T-helper 9 cell (primary cell): ENCODE measurements at places on chromosomes 12 and 14.

DNA sequence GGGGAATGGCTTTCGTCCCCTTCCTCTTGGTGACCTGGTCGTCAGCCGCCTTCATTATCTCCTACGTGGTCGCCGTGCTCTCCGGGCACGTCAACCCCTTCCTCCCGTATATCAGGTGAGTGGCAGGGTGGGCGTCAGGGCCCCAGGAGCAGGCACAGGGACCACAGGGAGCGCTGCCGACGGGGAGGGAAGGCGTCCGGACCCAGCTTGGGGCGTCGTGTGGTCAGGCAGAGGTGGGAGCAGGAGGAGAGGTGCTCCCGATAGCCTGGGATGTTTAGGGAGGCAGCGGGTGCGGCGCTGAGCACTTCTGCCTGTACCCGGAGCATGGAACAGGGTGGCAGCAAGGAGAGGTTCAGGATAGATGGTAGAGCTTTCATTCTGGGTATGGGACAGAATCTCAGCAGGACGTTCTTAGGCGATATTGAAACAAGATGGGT lies 444 bp downstream of the DRAM1 start:
- no peak for DNase-seq

DNA sequence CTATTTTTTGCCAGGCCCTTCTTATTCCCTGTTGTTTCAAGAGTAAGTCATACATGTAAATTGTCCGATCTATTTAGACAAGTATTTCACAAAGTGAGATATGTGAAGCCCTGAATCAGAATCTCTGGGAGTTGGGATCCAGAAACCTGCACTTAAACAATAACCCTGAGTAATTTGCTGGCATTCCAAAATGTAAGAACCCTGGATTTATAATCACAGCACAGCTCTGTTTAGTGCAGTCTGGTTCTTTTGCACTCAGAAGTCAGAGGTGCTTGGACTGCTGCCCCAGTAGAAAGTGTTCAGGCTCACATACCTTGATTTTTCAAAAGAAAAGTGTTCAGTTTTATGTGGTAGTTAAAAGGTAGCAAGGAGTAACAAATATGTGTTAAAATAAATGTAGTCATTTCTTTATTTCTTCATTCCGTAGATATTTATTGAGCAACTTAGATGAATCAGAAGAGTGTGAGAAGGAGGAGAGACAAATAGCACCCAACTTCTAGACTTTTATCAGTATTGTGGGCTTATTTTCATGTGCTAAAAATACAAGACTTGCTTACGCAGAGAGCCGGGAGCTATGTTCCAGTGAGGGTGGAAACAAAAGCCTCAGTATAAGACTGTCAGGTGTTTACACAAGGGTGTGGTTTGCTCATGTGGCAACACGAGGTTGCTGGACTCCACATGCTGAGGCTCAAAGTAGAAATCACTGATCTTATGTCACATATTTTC lies 70.1 kb downstream of the SYNE2 start:
- no peak for DNase-seq

- DNase-seq, result no peak
Measured at GRCh38 chr12:130014485-130014807, 110.6 kb upstream of the TMEM132D start.

DNA sequence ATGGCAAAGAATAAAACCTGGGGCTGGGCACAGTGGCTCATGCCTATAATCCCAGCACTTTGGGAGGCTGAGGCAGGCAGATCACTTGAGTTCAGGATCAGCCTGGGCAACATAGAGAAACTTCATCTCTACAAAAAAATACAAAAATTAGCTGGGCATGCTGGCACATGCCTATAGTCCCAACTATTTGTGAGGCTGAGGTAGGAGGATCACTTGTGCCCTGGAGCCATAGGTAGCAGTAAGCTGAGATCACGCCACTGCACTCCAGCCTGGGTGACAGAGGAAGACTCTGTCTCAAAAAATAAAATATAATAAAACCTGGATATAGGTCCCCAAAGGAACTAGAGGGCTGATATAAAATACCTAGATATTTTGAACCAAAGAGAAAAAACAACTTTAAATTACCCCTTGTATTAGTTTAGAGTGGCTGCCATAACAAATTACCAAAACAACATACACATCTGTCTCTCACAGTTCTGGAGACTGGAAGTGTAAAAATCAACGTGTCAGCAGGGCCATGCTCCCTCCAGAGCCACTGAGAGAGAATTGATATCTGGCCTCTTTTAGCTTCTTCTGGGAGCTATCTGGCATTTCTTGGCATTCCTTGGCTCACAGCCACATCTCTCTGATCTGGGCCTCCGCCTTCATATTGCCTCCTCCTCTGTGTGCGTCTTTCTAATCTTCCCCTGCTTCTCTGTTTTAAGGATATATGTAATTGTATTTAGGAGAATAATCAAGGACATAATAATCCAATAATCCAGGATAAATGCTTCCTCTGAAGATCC lies 47.9 kb upstream of the ATF7IP start:
- DNase-seq, result no peak

DNA sequence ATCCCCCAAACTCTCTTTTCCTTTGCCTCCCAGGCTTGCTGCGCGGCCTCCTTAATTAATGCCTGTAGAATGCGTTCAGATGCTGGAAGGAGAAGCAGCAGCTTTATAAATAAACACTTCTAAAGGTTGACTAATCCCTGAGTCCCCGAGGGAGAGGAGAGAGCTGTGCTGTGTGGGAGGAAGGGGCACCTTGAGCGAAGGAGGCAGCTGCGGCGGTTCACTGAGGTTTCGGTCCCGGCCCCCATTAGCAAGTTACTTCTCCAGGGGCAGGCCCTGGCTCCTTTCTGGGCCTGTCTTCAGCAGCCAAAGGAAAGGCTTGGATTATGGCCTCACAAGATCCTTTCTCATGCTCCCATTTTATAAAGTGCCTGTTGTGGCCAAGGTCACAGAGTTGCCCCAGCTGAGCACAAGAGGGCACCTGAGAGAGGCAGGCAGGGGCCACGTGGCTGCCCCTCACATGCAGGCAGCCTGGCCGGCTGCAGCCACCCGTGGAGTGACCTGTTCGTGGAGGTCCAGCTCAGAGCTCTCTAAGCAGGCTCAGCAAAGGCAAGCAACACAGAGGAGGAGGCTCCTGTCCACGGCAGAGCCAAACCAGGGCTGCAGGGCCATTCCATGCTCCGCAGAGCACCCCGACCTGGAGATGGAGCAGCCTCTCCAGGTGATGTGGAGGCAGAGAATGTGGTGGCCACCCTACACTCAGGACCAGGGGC lies 15.0 kb upstream of the CACNA2D4 start:
- no peak for DNase-seq

DNA sequence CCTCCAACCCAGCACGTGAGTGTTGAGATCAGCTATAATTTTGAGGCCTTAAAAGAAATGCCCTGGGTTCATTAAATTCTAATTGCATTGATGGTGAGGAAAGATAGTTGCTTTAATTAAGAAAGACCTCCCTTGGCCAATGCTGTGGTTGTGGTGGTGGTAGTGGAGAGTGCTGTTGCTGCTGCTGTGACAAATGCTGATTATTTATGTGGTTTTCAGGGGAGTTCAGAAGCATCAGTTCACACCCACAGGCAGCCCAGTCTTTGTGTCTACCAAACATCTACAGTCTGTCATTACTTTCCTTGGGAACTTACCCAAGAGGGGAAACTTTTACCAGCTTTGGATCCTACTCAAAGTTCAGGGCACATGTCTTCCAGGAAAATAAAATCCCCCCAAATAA lies 178.4 kb upstream of the PARP11 start:
- DNase-seq, result no peak

- DNase-seq, result no peak
Measured at GRCh38 chr14:76870166-76870565, 44.0 kb downstream of the LRRC74A start.

GRCh38 chr14:68168460-68169109 lies 349.0 kb downstream of the RAD51B start:
- DNase-seq, result no peak

- DNase-seq, result peak; percentile 31
Measured at GRCh38 chr14:52961060-52961639, 10.3 kb upstream of the FERMT2 start.

DNA sequence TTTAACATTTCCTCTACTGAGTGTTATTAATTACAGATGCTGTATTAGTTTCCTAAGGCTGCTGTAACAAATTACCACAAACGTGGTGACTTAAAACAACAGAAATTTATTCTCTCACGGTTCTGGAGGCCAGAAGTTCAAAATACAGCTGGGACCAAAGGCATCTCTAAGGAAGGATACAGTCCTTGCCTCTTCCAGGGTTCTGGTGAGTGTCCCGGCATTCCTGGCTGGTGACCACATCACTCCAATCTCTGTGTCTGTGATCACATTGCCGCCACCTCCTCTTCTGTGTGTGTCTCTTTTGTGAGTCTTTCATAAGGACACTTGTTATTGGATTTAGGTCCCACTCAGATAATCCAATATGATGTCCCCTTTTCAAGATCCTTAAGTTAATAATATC lies 85.1 kb upstream of the CCDC198 start:
- DNase-seq, result no peak

DNA sequence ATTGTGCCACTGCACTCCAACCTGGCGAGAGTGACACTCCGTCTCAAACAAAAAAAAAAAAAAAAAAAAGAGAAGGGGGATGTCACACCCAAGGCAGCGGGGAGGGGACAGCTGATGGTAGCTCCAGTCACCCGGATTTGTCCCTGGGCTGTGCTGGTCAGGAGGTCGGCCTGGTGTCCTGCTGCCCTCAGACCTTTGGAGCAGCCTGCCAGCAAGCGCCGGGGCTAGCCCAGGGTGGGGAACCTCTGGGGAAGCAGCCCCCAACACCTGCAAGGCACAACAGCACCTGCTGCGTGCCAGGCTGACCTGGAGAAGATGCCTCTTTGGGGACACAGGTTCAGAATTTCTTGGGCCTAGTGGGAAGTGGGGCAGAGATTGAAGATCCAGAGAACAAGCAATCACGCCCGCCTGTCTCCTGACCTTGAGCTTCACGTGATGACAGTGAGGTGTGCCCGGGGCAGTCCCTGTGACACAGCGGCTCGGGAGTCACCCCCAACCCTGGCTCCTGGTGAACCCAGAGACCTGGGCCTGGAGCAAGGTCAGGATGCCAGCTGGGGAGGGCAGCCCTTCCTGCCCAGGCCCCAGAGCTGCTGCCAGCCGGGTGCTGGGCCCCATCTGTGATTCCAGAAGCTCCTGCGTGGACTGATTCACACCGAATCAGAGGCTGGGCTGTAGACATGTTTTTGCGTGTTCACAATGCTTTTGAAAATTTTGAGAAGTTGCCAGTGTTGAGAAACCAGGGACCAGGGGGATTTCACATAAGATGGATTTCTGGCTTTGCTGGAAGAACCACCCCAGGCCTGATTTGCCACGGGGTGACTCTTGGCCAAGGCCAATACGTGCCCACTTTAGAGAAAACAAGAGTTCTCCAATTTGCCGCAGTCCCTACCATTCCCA lies 66.4 kb downstream of the RFLNA start:
- no peak for DNase-seq

- DNase-seq, result peak; percentile 43
Measured at GRCh38 chr14:106691601-106692291, 1165.4 kb downstream of the TMEM121 start.

- no peak for DNase-seq
Measured at GRCh38 chr12:120321382-120322202, 6.0 kb downstream of the PLA2G1B start.

- no peak for DNase-seq
Measured at GRCh38 chr14:100225169-100225568, 13.8 kb upstream of the YY1 start.

- DNase-seq, result no peak
Measured at GRCh38 chr12:8819666-8819980, 2.8 kb upstream of the A2ML1 start.

DNA sequence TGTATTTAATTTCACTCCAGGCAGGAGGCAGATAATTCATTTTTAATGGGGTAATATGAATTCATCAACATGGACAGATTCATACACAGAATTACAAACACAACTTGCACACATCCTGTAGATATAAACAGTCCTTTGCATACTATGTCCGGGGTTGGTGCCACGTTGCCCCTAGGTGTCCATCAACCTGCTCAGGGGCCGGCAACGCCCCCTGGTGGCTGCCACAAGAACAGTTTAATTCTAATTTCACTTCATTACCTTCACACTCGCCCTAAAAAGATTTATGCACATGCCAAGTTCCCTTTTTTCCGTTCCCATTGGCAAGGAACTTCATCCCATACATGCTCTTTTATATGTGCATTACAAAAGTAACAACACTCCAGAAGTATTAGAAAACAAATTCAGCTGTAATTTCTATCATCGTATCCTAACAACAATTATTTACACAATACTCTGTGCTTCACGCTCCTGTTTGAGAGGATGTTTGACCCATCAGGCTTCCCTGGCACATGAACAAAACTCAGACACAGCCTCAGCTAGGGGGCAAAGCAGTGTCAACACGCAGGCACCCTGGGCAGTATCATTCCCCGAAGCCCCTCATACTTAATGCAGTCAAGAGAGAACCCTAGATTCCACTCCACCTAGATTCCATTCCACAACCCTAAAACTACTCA lies 15.5 kb downstream of the MANSC1 start:
- DNase-seq, result peak; percentile 55

GRCh38 chr12:11580125-11580751 lies 69.2 kb upstream of the ETV6 start:
- no peak for DNase-seq

GRCh38 chr12:6533653-6533922 lies 729 bp upstream of the GAPDH start:
- DNase-seq, result no peak

- no peak for DNase-seq
Measured at GRCh38 chr12:29726321-29726692, 57.4 kb downstream of the TMTC1 start.

- peak; percentile 78 for DNase-seq
Measured at GRCh38 chr12:12916135-12916944, 25.0 kb downstream of the GPRC5A start.

DNA sequence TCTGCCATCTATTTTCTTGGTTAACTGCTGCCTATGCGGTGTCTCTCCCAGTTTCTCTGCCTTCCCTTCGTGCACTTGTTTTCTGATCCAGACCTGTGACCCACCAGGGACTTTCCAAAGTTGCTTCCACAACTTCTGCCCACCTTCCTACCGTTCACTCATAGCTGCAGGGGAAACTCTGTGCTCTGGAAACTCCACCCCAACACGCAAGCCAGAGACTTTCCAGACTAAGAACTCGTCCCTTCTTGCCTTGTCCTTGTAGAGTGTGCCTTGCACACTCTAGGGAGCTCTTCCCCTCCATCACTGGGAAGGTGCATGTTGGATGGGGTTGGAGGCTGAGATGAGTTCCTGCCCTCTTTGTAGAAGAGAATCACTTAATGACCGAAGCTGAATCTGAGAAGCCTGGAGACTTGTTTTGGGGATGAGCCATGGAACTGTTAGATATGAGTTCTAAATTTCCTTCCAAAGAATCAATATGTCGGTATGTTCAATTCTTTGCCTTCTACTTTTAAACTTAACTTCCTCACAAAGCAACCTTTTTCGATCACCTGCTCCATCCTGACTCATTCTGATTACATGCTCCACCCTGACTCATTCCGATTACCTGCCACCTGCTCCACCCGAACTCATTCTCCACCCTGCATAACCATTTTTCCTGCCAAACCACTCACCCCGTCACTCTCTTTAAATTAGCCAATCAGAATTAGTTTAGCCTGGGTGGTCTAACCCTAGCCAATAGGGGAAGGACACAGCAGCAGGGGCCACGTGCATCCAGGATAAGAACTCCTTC lies 82.1 kb upstream of the CAPRIN2 start:
- no peak for DNase-seq

- no peak for DNase-seq
Measured at GRCh38 chr12:9389796-9390195, 181.6 kb upstream of the PZP start.

GRCh38 chr12:41467591-41468325 lies 279.6 kb downstream of the PDZRN4 start:
- no peak for DNase-seq
